ENCODE measurements at places on chromosomes 2 and 18.

DNA sequence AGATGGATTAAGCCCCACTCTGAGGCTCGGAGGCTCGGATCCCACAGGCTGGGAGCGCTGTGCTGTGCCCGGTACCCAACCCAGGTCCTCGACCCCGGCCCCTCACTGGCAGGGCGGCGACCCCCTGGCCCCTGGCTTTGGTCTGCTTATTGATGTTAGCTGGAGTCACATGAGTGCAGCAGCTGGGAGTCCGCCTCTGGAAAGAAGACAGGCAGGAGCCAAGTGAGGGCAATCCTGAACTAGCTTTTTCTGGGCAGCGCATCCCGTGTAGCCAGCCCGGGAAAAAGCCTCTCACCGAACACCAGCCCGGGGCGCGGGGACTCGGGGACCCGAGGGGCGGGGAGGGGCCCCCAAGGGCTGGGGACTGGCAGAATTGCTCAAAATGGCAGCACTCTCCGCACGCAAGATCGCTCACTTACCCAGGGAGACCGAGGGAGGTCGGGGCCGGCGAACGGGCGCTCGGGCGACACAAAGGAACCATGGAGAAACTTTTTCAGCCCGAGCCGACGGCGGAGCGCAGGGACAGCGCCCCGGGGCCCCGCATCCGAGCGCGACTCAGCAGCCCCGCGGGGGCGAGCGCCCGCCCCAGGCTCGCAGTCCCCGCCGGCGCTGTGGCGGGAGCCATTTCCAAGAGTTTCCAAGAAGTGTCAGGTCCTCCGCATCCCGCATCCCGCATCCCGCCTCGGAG, 567 bp downstream of the TMEM200C start:
- no peak for DNase-seq

- peak; percentile 77 for DNase-seq
Measured at GRCh38 chr18:59899298-59900221, at the start of gene PMAIP1. Gene PMAIP1, plus strand, starts transcription at chr18:59899996. Its CDS starts 182 bp downstream, at chr18:59900178.

DNA sequence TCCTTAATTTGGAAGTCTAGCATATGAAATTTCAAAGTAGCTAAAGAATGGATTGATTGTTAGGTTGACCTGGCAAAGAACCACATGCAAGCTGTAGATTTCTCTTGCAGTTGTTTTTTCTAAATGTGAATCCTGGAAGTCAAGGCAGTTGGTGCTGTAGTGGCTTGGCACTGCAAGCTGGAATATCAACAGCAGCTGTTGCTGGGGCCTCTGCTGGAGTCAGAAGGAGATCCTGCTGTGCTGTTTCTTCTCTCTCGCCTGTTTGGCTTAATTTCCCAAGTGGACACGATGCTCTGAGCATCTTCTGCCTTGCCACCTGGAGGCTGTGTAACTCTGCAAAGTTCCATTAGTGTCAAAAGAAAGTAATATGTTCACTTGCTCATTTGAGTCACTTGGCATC, 12.6 kb downstream of the PIK3C3 start:
- no peak for DNase-seq

DNA sequence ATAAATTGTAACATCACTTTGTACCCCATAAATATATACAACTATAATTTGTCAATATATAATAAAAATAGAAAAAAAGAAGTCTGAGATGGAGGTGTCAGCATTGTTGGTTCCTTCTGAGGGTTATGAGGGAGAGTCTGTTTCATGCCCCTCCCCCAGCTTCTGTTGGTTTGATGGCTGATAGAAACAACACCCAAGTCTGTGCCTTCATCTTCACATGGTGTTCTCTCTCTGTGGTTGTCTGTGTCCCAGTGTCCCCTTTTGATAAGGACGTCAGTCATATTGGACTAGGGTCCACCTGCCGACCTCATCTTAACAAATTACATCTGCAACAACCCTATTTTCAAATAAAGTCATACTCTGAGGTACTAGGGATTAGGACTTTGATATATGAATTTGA, 20.3 kb upstream of the EHBP1 start:
- no peak for DNase-seq

- DNase-seq, result no peak
Measured at GRCh38 chr2:45776160-45776955, 124.9 kb downstream of the PRKCE start.

DNA sequence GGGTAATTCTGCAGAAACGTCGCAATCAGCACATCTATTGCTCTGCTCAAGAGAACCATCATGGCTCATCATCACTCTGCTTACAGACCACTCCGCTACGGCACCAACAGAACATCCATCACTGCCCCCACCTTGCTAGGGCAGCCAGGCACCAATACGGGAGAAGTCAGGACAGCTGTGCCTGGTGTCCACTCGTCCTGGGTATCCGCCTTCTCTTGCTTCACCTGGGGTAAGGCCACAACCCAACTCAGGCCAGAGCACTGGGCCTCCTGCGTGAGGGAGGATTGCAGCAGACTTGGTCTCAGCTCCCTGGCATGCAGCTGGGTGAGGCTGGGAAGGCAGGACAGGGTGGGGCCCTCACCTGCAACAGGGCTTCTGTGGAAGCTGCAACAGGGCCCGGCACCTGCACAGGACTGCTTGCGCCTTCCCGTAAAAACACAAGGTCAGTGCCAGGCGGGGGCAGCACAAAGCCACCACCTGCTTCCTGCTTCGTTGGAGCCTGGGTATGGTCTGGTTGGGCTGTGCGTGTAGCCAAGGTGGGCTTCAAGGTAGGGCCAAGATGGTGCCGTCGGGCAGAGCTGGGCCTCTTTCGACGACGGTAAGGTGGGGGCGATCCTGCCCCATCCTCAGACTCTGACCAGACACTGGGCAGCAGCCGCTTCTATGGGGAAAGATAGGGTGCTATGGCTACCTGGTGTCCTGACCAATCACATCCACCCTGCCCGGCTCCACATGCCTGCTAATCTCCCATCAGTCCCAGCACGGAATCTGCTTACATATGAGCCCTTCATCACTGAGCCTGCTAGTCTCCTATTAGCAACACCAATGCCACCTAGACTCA, 7.1 kb upstream of the CFAP53 start:
- DNase-seq, result no peak

GRCh38 chr18:75408554-75409506, 18.7 kb downstream of the SMIM21 start:
- peak; percentile 74 for DNase-seq

GRCh38 chr2:112239862-112240261, 15.0 kb downstream of the ZC3H8 start:
- no peak for DNase-seq

DNA sequence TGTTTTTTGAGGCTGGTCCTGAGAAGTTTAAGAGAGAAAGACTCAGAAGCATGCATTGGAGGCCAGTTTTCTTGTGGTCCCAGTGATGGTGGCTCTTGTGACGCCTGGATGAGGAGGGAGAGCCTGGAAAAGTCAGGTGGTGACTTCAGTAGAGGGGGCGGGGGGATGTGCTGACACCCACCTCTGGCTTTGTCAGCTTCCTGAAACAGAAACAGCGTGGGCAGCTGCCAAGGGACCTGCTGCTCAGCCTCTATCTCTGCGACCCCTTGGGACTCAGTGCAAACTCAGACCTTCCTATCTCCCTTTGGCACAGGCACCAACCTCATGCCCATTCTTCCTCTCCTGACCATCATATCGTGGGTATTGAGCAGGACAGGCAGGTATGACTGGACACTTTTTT, 6.4 kb downstream of the TGFBRAP1 start:
- no peak for DNase-seq

GRCh38 chr2:23393722-23394121, 8.7 kb downstream of the KLHL29 start:
- peak; percentile 49 for DNase-seq

DNA sequence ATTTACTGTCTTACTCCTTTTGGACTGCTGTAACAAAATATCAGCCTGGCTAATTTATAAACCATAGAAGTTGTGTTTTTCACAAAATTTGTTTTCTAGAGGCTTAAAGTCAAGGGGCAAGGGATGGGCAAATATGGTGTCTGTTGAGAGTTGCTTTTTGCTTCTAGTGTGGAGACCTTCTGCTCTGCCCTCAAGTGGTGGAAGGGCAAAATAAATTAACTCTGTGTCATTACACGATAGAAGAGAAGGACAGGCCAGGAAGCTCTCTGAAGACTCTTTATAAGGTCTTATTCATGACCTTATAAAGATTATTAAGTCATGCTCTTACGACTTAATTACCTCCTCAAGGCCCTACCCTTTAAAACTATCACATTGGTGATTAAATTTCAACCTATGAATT, 181.2 kb upstream of the LRATD1 start:
- DNase-seq, result no peak

DNA sequence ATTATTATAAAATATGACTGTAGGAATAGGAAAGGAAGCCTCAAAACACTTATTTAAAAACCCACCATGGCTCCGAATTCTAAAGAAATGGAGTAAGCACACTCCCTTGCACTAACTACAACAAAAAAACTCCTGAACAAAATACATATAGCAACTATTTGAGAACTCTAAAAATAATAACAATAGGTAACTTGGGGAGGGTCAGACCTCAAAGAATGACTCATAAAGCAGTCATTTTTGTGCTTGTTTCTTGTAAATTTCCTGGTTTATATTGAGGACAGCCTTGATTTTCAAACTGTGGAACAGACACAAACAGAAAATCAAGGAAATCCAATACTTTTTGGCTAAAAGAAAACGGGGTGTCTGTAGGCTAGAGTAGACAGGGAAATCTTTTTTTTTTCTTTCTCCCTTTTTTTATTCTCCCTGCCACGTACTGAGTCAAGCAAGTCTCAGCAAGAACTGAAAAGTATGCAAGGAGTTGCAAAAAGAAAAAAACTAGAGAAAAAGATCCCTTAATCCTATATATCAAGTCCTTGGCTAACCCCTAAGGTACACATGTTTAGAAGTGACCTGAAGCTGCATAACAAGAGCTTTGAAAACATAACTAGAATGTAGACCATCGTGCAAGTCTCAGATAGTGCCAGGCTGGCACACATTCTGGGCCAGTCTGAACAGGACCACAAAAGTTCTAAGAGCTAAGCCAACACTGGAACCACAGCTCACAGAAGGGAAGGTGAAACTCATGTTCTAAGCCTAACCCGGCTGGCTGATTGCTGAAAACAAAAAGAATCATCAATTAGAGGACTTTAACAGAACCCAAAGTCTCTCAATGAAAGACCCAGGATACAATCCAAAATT, 403.1 kb upstream of the LYPD1 start:
- no peak for DNase-seq

DNA sequence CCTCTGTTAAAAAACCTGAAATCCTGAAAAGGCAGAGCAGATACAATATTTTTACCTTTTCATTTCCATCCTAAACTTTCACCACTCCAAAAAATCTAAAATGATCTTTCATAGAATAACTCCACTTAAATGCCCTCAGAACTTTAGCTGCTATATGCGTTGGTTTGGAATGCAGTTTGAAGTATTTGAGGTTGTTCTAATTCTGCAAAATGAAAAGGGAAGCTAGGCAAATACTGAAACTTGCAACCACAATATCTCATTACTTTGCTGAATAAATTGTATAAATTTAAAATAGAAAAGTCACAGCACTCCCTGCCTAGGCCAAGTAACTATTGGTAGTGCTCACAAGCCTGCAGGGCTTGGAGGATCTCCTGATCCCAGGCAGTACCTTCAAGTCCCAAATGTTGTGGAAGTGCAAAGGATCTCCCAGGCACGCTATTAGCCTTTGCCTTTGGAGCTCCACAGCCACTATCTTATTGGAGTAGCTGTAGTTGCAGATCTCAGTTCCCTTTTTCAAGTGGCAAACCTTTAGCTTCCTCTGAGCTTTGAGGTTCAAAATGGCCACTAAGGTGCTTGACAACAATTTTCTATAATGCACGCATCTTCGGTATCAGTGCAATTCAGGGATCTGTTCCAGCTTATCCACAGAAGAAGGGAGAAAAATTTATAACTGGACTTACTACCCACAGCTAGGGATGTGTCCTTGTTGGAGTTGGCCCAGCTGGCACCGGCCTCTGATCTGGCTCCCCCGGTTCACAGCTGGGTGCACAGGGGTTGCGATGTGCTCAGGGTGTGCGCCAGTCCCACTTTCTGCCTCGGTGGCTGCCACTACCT, 43.4 kb upstream of the ANKRD62 start:
- DNase-seq, result no peak

- DNase-seq, result no peak
Measured at GRCh38 chr2:55109219-55109891, 59.1 kb upstream of the RTN4 start.

All from COLO829 (cell line).